Activated naive CD4-positive, alpha-beta T cell treated with anti-CD3 and anti-CD28 coated beads, Interleukin-2, amount 10 ng/mL, durations not matched to agents 5 hours and 36 hours (primary cell): ENCODE measurements at places on chromosomes 1 and 21. TPM values are rescaled to one million over a fixed set of nuclear protein-coding genes. Genes with fewer than 3 reads are reported as not detected.

Gene KCNJ9
- total RNA-seq, result not detected

Gene MYBPH
- not detected for total RNA-seq

Gene UBE4B
- 31.6 TPM for total RNA-seq

Gene AK5
- 5.3 TPM for total RNA-seq

Gene OR2L13
- not detected for total RNA-seq

Gene KCNA3
- 84.1 TPM for total RNA-seq

Gene OLIG2
- total RNA-seq, result not detected

Gene IFI44
- total RNA-seq, result 36.6 TPM

Gene KCNJ15
- not detected for total RNA-seq
